Activated CD4-positive, alpha-beta T cell treated with anti-CD3 and anti-CD28 coated beads, Interleukin-2, amount 10 ng/mL, durations not matched to agents 7 days and 5 days (primary cell): ENCODE measurements at places on chromosomes 5 and 9. TPM values are rescaled to one million over a fixed set of nuclear protein-coding genes. Genes with fewer than 3 reads are reported as not detected.

DNA sequence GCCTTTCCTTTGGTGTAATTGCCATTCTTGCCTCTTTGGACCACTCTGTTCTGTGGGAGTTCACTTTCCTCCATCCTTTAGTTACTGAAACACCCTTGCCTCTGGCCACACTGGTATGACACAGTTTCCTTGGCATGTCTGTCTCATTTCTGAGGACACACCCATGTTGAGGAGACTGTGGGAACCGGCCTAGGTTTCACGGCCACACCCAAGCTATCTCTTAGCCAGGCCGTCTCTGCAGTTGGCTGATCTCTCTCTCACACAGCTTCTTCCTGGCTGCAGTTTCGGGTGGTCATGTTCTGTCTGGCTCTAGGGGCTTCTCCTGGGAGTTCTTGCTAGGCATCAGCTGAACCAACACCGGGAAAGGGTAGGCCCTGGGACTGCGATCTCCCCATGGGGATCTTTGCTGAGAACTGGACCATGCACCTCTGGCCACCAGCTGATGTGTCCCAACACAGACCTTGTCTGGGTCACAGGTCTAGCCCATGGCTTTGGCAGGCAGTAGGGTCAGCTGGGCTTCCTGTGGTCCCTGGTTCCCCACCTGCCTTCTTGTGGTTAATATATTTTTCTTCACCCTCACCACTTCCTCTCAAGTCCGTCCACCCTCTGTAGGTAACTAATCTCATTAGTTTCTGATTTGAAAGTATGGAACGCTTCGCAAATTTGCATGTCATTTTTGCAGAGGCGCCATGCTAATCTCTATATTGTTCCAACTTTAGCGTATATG is 24.9 kb downstream of the ARHGEF37 start:
- no peak for DNase-seq

DNA sequence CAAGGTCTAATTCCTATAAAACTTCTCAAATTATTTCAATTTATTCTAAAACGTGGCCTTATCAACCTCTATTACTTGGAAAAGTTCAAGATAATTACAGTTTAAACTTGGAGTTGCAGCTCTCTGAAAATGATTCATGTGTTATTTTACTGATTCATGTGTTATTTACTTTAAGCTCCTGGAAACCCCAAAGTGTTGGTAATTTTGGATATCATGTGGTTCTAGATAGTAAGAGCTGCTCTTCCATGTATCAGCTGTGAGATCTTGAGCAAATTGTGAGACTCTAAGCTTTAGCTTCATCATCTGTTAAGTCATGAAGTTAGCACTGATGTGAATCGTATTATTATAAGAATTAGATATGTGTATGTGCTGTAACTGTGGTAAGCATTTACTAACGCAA is 749.2 kb downstream of the TLE4 start:
- no peak for DNase-seq

Gene GLRA1
- not detected for total RNA-seq

DNA sequence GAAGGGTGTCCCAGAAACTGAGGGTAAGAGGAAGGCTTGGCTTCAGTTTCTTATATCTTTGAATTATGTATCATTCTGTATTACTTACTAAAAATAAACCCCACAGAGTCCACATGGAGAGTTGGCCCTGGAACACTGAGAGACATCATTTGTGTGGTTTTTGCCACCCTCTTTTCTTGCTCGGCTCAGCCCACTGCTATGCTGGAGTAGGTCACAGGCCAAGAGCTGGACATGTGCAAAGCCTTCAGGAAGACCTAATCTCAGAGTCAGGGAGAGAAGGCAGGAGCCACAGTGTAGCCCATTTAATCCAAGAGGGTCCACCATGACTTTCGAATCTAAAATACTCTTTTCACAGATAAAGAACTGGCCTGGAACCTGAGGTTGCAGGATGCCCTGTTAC is 47.5 kb downstream of the MAMDC2 start:
- no peak for DNase-seq

Gene SPRY4
- total RNA-seq, result 0.05 TPM

DNA sequence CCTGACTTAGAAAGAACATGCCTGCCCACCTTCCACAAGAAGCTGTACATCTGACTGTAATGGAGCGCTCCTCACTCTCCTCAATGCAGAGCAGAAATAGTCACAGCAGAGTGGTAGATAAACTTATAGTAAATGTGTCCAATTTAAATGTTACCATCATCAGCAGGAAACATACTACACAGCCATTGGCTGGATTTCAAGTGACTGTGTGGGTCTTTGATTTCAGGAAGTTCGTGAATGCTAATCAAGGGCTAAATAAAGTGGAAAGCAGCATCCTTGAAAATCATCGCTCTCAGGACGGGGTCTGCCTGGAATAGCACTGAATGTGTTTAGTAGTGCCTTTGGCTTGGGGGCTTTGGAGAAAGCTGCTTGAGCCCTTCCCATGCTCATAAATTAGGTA is 32.4 kb upstream of the CRHBP start:
- no peak for DNase-seq
